ENCODE measurements at places on chromosomes 16 and 17.
A peak's percentile ranks its signal among the peaks of the same experiment; 100 is the strongest.

DNA sequence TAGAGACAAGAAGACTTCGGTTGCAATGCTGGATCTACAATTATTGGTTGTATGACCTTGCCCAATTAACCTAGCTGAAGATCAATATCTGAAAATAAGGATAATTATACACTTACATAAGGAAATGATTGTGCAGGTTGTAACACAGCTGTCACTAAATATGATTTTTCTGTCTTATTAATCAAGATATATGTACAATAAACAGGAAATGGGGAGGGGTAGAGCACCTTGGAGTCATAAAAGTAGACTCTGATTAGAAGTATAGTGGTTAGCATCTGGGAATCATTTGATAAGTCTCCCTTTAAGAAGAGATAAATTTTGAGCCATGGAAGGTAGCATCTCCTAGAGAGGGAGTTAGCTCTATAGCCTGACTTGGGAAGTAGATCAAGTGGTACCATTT lies 369.2 kb downstream of the SHISA9 start:
- DNase-seq, result no peak

- peak; percentile 10 for DNase-seq
Observed at GRCh38 chr16:20383106-20384029, 21.2 kb downstream of the PDILT start.

DNA sequence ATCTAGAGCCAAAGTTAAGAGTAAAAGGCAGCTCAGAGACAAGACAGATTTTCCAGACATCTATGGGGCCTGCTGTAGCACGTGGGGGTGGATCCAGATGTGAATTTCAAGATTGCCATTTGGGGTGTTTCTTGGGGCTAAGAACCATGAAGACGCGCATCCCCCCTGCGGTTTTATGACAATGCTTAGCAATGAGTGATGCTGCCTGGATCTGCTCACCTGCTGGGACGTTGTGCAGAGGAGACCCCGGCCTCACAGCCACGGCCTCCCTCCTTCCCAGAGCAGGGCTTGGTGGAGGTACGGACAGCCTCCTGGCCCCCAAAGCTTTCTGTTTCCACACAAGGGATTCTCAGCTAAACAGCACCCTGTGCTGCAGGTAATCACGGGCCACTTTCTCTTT lies 151.5 kb upstream of the DYNLRB2 start:
- DNase-seq, result no peak

- no peak for DNase-seq
Observed at GRCh38 chr17:69864462-69864861, 210.6 kb upstream of the KCNJ16 start.

DNA sequence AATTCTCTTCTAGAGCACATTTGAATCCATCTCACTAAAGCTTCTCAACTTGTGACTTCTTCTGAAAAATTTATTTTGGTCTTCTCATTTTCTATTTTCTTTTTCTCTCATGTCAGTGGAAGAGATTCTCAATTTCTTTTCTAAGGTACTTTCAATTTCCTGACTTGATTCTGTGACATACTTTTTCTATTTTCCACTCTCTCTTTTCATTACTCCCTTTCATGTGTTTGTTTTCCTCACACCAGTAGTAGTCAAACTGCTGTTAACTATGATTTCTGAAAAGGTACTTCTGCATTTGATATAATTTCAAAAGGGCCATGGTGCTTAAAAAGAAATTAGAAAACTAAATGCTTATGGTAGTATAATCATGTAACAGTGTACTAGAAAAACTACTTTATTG lies 41.9 kb downstream of the NFAT5 start:
- no peak for DNase-seq

- no peak for DNase-seq
Observed at GRCh38 chr17:43608313-43608712, 53.4 kb downstream of the MEOX1 start.

DNA sequence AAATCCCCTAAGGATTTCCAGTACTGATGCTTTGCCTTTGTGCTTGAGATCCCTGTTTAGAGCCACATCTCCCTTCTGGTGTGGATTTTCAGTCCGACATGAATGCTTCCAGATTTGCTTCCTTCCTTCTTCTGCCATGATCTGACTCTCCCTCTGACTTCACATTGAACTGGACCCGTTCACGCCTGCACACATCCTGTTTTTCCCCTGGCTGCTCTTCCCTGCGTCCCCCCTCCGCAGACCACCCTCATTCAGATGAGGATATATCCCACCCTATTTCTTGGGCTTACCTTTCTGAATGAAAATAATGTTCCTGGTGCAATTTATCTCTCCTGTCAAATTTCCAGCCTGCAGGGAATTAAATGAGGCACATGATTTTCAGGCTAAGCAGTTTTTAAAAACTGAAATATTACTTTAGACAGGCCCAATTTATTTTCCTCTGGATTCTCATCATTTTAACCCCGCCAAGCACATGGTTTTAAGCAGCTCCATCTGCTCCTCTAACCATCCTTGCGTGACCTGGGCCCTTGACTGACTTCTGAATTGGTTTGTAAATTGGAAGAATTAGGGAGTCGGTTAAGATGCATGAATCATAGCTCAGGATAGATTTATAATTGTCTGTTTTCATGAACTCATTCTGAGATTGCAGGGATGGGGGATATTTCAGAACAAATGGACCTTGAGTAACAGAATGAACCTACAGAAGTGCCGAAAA lies 59.2 kb downstream of the BMERB1 start:
- DNase-seq, result peak; percentile 68

DNA sequence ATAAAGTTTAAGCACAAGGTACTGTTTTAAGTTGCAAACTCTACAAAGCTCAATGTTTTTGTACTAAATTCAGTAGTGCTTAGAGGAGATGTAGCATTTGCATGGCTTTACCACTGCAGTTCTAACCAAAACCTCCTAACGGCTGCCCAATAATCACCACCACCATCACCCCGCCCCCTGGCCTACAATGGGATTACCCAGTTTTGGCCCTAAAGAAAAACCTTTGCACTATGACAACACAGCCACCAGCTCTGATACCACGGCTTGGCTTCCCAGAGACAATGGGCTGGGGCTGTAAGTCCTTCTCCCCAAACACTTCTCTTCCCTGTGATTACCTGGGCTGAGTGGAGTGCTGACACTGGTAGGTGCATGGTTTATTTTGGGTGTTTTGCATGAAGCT lies 58.4 kb upstream of the MTMR4 start:
- no peak for DNase-seq

Measured in NCI-H187 (cell line).